ENCODE measurements at places on chromosomes 6 and 20.

DNA sequence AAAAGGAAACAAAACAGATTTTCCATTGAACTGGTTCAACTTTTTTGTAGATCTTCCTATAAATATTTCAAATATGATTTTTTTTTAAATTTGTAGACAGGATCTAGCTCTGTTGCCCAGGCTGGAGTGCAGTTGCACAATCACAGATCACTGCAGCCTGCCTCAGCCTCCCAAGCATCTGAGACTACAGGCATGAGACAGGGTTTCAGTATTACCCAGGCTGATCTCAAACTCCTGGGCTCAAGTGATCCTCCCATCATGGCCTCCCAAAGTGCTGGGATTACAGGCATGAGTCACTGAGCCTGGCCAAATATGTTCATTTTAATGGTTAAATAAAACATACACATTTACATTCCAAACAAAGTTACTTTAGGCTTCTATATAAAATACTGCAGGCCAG is 33.6 kb downstream of the SAMHD1 start:
- H3K27me3 ChIP-seq, result no peaks in the 10 kb centered on the region
- peaks cover 98% of the 10 kb centered on the region for H3K36me3 ChIP-seq
- no peak for DNase-seq
- H3K4me1 ChIP-seq, result no peaks in the 10 kb centered on the region

GRCh38 chr20:46203510-46203837 is 85.4 kb downstream of the CD40 start:
- H3K4me1 ChIP-seq, result no peaks in the 10 kb centered on the region
- H3K27ac ChIP-seq, result no peak overlapping the region
- DNase-seq, result no peak

GRCh38 chr6:145375502-145375901 is 359.8 kb downstream of the EPM2A start:
- H3K36me3 ChIP-seq, result no peaks in the 10 kb centered on the region
- H3K27me3 ChIP-seq, result no peaks in the 10 kb centered on the region
- no peak overlapping the region for H3K4me3 ChIP-seq
- DNase-seq, result no peak
- no peak overlapping the region for H3K27ac ChIP-seq

DNA sequence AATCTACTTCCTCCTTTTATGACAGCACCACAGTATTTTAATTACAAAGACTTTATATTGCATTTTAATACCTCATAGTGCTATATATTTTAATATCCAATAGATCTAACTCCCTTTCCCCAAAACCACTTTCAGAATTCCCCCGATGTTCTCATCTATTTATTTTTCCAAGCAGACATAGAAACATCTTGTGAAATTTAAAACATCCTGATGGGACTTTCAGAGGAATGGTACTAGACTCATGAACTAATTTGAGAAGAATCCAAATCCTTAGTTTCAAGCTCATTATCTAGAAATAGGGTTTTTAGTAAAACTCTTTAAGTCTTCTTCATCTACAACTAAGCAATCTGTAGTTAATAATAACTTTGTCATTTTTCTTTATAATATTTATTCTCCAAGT is 97.0 kb downstream of the TRERF1 start:
- H3K4me3 ChIP-seq, result no peak overlapping the region
- H3K36me3 ChIP-seq, result no peaks in the 10 kb centered on the region
- no peak overlapping the region for H3K27ac ChIP-seq
- DNase-seq, result no peak
- H3K4me1 ChIP-seq, result no peaks in the 10 kb centered on the region
- H3K27me3 ChIP-seq, result no peaks in the 10 kb centered on the region

DNA sequence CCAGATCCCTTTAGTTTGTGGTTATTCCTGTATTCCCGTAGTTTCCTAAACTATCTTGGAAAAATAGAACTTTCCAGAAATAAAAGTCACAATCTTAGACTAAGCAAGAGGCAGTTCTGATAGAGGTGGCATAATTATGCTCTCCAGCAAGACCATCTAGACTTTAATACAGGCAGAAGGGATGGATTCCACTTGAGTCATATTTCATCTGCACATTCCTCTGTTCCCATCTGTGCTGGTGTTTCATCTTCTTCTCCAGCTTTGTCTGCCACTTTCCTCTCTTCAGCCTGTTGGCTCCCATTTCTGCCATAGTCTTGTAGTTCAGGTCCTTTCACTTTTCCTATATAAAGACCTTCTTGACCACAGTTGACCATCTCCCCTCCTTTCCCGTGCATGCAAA is 102.9 kb downstream of the SOBP start:
- H3K4me1 ChIP-seq, result no peaks in the 10 kb centered on the region
- no peak overlapping the region for H3K27ac ChIP-seq
- H3K4me3 ChIP-seq, result no peak overlapping the region
- no peaks in the 10 kb centered on the region for H3K36me3 ChIP-seq

- H3K27ac ChIP-seq, result no peak overlapping the region
- peaks cover 57% of the 10 kb centered on the region for H3K36me3 ChIP-seq
- DNase-seq, result no peak
- H3K27me3 ChIP-seq, result no peaks in the 10 kb centered on the region
- no peaks in the 10 kb centered on the region for H3K4me1 ChIP-seq
- no peak overlapping the region for H3K4me3 ChIP-seq
These were observed 5.4 kb upstream of the ZNFX1 start for GRCh38 chr20:49283176-49283702.

DNA sequence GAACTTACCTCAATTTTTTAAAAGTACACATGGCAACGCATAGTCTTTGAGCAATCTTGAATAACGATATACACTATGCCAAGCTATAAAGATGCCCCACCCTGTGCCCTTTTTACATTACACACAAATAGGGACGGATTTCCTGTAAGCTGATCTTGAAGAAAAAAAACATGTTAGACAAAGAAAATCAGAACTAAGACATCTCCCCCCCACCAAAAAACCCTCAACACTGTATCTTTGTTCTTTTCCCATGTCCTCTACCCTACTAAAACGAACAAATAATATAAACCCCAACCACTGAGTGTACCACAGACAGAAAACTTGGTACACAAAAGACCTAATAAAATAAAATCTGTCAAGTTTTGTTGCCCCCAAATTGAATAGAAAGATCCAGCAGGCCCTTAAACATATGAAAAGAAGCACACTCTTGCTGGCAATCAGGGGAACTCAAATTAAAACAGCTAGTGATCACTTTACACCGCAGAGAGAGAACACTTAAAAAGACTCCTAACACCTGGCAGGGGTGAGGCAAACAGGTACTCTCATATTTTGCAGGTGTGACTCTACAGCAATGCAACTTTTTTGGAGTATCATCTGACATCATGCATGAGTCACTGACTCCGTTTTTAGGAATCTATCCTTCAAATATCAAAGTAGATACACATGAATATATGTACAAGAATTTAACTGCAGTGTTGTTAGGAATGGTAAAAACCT is 29.6 kb downstream of the BACH2 start:
- H3K4me1 ChIP-seq, result no peaks in the 10 kb centered on the region
- H3K27ac ChIP-seq, result no peak overlapping the region
- H3K36me3 ChIP-seq, result peaks cover 22% of the 10 kb centered on the region
- H3K27me3 ChIP-seq, result no peaks in the 10 kb centered on the region

DNA sequence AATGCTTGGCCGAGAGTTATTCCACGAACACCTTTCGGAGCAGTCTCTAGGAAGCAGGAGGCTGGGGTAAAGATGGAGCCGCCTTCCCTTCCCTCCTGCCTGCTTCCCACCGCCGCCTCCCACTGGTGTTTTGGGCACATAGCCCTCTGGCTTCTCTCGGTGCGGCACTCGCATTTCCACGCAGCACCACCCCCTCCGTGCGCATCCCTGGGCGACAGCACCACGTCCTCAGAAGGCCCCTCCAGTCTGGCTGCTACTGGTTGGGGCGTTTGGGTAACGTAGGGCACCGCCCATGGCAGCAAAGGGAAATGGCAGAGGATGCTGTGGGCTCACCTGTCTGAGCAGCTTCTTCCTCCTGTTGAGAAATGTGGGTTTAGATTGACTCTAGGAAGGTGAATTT is 2.4 kb downstream of the COL20A1 start:
- no peak for DNase-seq
- H3K4me3 ChIP-seq, result no peak overlapping the region
- H3K36me3 ChIP-seq, result no peaks in the 10 kb centered on the region
- H3K4me1 ChIP-seq, result no peaks in the 10 kb centered on the region
- H3K27ac ChIP-seq, result no peak overlapping the region

DNA sequence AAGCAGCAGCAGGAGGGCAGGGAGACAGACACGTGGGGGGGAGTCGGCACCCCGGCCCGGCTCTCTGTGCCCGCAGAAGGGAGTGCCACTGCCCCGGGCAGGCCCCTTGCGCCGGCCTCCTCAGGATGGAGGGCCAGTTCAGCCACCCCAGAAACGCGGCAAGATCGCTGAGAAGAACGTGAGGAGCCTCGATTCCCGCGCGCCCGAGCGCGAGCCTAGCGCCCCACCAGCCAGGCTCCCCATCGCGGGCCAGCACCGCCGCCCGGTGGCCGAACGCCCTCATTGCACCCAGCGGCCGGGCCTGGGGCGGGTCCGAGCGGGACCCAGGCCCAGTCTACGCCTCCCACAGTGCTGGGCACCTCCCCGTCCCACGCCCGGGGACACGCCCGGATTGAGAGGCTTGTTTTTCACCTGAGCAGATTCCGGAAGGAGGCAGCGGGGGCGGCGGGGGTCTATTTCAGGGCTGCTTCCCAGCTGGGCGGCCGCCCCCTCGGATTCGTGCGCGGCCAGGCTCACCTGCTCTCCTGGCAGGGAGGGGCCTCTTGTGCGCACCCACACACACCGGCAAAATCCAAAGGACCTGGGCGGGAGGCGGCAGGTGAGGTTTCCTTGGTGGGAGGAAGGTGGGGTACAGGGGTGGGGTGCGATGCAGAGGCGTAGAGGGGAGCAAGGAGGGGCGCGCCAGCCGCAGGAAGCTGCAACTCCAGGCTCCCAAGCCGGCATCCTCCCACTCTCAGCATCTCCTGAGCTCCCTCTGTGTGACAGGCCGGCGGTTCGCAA is 9.0 kb upstream of the GRM4 start:
- DNase-seq, result peak; percentile 19
- H3K4me1 ChIP-seq, result peaks cover 3% of the 10 kb centered on the region
- H3K4me3 ChIP-seq, result peak overlapping the region; percentile 5
- peaks cover 55% of the 10 kb centered on the region for H3K27me3 ChIP-seq
- H3K36me3 ChIP-seq, result no peaks in the 10 kb centered on the region

DNA sequence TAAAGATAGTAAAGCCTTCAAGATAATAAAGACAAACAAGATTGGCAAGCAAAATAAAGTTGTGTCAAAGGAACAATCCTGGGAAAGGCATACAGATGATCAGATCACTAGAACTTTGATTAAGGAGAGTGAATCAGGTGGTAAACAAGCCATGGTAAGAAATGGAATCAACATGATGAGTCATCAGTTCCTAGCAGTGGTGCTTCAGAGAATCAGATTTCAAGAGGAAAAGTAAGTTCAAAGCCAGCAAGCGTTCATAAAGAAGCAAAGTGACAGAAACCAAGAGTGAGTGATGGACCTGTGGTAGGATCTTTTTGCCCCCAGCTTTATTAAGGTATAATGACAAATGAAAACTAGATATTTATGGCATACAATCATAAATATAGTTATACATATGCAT is 340.4 kb downstream of the TPBG start:
- no peaks in the 10 kb centered on the region for H3K36me3 ChIP-seq
- no peak overlapping the region for H3K27ac ChIP-seq
- no peaks in the 10 kb centered on the region for H3K4me1 ChIP-seq
- H3K4me3 ChIP-seq, result no peak overlapping the region
- DNase-seq, result no peak

DNA sequence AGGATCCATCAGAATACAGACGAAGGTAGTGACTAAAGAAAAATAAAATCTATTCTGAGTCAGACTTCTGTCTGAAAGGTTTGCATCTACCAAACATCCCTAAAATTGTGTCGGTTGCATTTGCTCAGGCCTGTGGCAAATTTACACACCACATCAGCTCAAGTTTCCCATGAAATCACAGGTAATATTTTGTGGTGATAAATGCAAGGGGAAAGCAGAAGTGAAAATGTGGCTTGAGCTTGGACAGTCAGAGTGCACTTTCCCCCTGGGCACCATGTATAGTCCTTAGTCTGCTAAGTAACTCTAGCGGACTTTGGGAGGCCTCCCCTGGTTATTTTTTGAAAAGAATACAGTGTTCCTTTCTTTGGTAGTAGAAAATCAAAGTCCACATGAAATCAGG is 159.1 kb downstream of the PKHD1 start:
- H3K4me3 ChIP-seq, result no peak overlapping the region
- no peaks in the 10 kb centered on the region for H3K4me1 ChIP-seq
- H3K36me3 ChIP-seq, result no peaks in the 10 kb centered on the region
- no peaks in the 10 kb centered on the region for H3K27me3 ChIP-seq
- H3K27ac ChIP-seq, result no peak overlapping the region

DNA sequence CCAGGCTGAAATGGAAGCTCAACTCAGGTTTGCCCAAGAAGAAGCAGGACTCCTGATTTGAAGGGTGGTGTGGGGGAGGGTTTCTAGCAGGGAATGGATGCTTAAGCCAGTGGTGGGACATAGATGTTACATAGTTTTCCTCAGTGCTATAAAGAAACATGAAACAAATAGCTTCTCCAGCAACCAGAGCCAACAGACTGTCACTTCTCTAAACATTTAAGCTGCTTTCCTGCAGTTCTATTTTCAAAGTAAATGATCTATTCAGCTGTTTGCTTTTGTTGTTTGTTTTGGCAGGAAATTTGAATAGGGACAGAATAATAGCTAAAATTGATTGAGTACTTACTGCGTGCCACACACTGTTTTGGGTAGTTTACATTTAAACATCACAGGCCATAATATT is 169.0 kb downstream of the UST start:
- H3K27ac ChIP-seq, result no peak overlapping the region
- no peak overlapping the region for H3K4me3 ChIP-seq
- H3K4me1 ChIP-seq, result no peaks in the 10 kb centered on the region
- no peak for DNase-seq
- H3K36me3 ChIP-seq, result peaks cover 6% of the 10 kb centered on the region

GRCh38 chr20:35092524-35093266 is at the start of gene TRPC4AP:
Gene TRPC4AP, minus strand, starts transcription at chr20:35092807. Its CDS starts 26 bp downstream, at chr20:35092781.
- peak within 1 kb of the TSS; percentile 71 for H3K4me3 ChIP-seq
- peaks cover 13% of the 10 kb centered on the region for H3K36me3 ChIP-seq

DNA sequence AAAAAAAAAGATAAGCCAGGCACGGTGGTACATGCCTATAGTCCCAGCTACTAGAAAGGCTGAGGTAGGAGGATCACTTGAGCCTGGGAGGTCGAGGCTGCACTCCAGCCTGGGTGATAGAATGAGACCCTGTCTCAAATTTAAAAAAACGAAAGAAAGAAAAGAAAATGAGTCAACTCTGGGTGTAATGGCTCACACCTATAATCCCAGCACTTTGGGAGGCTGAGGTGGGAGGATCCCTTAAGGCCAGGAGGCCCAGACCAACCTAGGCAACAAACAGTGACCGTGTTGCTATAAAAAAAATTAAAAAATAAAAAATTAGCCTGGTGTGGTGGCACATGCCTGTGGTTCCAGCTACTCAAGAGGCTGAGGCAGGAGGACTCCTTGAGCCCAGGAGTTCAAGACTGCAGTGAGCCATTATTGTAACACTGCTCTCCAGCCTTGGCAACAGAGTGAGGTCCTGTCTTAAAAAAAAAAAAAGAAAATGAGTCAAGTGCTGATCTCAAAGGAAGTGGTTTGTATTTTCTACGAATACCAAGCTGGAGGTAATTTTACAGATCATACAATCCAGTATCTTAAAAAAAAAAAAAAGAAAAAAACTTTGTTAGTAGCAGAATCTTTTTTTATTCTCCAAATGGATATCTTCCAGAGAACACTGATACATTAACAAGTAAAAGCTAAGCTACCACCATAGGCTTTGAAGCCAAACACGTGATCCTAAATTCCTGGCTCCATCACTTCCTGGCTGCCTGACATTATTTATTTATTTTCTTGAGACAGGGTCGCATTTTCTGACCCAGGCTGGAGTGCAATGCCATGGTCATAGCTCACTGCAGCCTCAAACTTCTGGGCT is 5.7 kb downstream of the COMMD7 start:
- DNase-seq, result no peak
- H3K27me3 ChIP-seq, result no peaks in the 10 kb centered on the region
- H3K27ac ChIP-seq, result no peak overlapping the region
- H3K4me1 ChIP-seq, result peaks cover 4% of the 10 kb centered on the region
- no peaks in the 10 kb centered on the region for H3K36me3 ChIP-seq

All from tibial nerve (tissue), 4 donors.